ENCODE measurements at places on chromosomes 2 and 18.

- DNase-seq: no peak
These were observed 26.3 kb downstream of the MBP start for GRCh38 chr18:77106331-77106730.

GRCh38 chr2:137254052-137254451 lies 488.7 kb downstream of the THSD7B start:
- no peak for DNase-seq

- no peak for DNase-seq
These were observed 685.0 kb upstream of the FANCL start for GRCh38 chr2:58926112-58926511.

- DNase-seq: no peak
These were observed 617.1 kb upstream of the GYPC start for GRCh38 chr2:126038861-126039260.

GRCh38 chr2:3205845-3206244 lies 171.8 kb downstream of the EIPR1 start:
- no peak for DNase-seq

DNA sequence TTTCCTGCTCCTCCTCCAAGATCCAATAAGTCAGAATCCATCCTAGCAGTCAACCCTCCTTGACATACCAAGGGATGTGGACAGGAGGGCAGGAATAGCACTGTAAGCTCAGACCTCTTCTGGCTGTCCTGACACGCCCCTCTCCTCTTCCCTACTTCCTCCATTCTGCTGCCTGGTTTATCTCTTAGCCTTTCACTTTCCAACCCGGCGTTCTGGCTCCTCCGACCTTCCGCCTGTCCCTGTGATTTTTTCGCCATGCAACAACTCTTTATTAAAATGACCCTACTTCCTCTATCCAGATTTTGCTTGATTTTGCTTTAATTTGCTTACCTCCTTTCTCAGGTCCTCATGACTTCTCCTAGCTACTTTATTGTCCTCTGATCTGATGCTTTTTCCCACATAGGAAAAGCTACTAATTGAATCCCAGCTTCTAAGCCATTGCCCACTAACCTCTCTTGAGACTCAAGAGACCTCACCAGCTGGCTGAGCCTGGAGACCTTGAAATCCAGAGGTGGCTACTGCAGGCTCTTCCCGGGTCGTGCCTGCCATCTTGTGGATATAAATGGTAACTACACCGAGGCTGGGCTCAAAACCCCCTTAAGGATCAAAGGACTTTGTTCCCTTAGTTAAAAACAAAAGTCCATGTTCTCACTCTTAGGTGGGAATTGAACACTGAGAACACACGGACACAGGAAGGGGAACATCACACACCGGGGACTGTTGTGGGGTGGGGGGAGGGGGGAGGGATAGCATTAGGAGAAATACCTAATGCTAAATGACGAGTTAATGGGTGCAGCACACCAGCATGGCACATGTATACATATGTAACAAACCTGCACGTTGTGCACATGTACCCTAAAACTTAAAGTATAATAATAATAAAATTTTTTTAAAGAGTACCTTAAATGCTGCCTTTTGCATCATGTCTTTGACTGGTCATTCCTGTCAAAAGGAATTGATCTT lies 139.4 kb downstream of the AKAIN1 start:
- peak; percentile 29 for DNase-seq
